T47D (cell line): ENCODE measurements at places on chromosomes 16 and 17.

GRCh38 chr17:39621523-39622379 lies 5.0 kb upstream of the PPP1R1B start:
- DNase-seq, result peak; percentile 89

DNA sequence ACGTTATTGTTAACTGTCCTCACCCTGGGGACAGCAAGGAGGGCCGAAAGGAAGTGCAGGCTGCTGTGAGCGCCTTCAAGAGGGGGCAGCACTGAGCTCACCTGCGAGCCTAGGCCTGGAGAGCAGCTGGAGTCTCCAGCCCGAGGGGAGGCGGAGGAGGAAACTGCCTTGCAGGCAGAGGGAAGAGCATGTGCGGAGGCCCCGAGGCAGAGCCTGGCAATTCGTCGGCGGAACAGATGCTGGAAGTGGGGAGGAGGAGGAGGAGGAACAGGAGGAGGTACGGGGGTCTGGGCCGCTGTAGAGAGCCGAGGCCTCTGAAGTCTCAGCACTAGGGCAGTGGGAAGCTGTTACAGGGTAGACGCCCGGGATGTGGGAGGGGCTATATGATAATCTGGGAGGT lies 49.6 kb upstream of the PLCG2 start:
- DNase-seq, result no peak

- no peak for DNase-seq
Measured at GRCh38 chr16:57946181-57946801, 24.6 kb downstream of the CNGB1 start.

GRCh38 chr17:31907342-31907962 lies 5.9 kb upstream of the UTP6 start:
- peak; percentile 47 for DNase-seq

DNA sequence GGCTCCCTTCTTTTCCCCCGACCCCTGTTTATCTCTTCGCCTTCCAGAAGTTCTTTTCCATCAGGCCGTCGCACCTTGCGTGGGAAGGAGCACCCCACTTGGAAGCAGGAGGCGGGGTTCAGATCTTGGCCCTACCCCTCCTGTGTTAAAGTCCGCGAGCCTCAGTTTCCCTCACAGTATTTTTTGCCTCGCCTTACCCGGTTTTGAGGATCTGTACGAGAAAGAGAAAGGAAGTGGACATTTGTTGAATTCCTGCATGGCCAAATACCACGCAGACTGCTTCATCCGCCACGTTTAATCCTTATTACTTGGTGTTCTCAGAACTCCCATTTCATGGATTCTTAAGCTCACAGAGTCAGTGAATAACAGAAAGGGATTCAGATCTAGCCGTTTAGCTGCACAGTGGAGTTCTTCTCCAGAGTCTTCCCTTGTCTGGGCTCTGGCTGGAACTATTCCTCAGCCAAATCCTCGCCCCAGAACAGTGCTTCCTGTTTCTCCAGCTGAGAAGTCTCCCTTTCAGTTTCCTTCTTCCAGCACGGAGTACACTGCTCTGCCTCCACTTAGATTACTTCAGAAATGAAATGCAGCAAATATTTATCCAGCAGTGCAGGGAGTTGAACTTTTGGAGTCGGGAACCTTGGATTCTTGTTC lies 590 bp downstream of the TMEM219 start:
- no peak for DNase-seq

DNA sequence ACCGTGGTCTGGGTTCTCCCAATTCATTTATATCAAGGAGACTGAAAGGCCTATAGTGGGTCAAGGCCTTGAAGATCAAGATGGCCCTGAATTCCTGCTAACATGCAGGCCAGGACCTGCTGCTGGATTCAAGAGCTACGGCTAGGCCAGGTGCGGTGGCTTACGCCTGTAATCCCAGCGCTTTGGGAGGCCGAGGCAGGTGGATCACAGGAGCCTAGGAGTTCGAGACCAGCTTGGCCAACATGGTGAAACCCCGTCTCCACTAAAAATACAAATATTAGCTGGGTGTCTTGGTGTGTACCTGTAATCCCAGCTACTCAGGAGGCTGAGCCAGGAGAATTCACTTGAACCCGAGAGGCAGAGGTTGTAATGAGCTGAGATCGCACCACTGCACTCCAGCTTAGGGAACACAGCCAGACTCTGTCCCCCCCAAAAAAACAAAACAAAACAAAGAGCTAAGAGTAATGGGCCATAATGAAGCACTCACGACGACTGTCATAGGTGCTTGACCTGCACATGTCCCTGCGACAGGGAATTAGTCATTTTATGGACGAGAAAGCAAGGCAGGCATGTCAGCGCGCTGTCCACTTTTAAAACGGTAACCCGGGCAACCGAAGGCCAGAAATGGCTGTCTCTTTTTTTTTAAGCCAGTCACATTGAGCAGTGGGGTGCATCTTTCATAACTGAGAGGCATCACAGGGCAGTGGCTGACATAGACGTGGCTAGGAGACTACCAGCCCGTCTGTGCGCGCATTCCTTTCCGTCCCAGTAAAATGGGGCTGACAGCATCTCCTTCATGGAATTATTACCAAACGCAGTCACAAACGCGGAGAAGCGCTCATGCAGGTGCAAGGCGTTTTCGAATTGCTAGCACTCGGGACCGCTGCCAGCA lies 1.0 kb upstream of the FBRS start:
- no peak for DNase-seq

DNA sequence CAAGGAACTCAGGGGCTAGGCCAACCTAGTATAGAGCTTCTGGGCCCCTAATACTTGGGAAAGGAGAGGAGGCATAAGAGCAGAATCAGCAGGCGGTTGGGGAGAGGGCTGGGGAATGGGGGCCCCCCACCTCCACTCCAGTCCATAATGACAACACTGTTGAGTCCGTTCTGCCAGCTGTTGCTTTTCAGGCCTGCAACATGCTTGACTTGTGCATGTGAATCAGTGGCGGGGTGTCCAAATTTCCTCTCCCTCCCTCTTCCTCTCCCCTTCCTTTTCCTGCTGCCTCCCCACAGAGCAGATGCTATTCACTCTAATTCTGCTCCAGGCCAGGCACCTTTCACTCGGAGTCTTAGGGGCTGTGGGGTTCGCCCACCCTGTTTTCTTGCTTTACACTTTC lies 31.7 kb downstream of the SGSM2 start:
- no peak for DNase-seq

- no peak for DNase-seq
Measured at GRCh38 chr16:68408428-68408827, 39.9 kb downstream of the SMPD3 start.

GRCh38 chr16:63361032-63361624 lies 1324.9 kb upstream of the CDH8 start:
- peak; percentile 59 for DNase-seq

- DNase-seq, result no peak
Measured at GRCh38 chr17:80913928-80914821, 77.5 kb upstream of the CHMP6 start.

DNA sequence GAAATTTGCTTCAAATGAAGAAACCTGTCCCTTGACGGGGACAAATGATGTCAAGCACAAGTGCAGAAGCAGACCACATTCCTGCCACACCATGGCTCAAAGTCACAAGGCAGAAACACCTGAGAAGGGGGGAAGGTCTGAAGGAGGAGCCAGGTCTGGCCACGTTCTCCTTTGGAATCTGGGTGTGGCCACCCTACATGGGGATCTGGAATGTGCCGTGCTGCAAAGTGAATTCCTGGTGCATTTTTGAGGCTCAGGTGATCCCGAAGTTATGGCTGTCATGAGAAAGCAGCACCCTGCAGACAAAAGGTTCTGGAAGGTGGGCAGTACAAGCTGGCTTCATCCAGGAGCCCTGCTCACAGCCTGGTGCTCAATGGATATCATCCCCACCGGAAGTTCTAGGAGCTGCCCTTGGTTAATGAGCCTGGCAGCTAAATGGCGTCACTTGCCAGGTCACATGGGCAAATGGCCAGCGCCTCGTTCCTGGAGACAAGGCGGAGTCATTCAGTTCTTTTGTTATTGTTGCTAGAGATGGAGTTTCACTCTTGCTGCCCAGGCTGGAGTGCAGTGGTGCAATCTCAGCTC lies 20.1 kb upstream of the ADCY9 start:
- DNase-seq, result peak; percentile 54

- no peak for DNase-seq
Measured at GRCh38 chr17:58275417-58275816, 5.3 kb downstream of the MPO start.

DNA sequence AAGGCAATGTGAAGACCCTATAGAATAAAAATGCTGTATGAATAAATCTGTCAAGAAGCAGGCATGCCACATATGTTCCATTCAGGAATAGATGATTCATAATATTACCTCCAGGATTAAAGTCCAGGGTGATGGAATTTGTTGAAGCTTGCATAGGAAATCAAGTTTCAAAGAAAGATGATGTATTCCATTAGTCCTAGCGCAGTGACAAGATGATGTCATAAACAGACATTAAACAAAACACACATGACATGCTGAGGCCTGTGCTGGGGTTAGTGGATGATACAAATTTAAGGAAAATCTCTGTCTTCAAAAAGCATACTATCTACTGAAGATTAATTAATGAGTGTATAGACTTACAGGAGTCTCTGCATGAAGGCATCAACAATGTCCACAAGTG lies 1025.2 kb downstream of the CDH11 start:
- no peak for DNase-seq

DNA sequence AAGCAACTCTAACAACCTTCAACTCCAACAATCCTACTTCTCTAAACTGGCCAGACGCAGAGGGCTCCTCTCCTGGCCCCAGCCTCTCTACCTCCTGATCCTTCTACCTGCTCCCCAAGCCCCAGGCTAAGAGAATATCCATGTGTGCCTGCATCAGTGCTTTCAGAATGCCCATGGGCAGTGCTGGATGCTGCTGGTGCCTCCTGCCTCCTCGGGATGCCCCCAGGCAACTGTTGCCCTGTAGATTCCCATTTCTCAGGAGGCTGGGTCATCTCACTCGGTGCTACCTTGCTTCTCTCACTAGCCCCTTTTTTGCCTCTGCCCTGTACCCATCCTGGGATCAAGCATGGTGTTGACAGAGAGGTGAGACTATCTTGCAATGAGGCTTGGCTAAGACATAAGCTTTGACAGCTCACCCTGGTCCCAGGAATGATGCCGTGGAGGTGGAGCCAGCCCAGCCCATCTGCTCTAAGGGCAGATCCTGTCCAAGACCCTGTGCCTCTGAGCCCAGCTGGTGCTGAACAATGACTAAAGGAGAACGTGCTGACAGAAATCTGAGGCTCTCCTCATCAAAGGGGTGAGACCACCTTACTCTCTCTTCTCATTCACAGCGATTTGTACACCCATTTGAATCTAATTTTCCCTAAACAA lies 19.4 kb upstream of the SUPT4H1 start:
- DNase-seq, result no peak

GRCh38 chr17:32590974-32591373 lies 104.2 kb downstream of the CDK5R1 start:
- no peak for DNase-seq

GRCh38 chr17:20009052-20009301 lies 182 bp upstream of the SPECC1 start:
- DNase-seq, result no peak

DNA sequence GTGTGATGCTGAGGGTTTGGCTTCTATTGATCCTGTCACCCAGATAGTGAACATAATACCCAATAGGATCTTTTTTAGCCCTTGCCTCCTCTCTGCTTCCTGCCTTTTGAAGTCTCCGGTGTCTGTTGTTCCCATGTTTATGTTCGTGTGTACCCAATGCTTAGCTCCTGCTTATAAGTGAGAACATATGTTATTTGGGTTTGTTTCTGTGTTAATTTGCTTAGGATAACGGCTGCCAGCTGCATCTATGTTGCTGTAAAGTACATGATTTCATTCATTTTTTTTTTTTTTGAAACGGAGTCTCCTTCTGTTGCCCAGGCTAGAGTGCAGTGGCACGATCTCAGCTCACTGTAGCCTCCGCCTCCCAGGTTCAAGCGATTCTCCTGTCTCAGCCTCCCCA lies 23.0 kb downstream of the DUS2 start:
- no peak for DNase-seq

GRCh38 chr17:379531-380465 lies 27.2 kb upstream of the RPH3AL start:
- DNase-seq, result no peak

DNA sequence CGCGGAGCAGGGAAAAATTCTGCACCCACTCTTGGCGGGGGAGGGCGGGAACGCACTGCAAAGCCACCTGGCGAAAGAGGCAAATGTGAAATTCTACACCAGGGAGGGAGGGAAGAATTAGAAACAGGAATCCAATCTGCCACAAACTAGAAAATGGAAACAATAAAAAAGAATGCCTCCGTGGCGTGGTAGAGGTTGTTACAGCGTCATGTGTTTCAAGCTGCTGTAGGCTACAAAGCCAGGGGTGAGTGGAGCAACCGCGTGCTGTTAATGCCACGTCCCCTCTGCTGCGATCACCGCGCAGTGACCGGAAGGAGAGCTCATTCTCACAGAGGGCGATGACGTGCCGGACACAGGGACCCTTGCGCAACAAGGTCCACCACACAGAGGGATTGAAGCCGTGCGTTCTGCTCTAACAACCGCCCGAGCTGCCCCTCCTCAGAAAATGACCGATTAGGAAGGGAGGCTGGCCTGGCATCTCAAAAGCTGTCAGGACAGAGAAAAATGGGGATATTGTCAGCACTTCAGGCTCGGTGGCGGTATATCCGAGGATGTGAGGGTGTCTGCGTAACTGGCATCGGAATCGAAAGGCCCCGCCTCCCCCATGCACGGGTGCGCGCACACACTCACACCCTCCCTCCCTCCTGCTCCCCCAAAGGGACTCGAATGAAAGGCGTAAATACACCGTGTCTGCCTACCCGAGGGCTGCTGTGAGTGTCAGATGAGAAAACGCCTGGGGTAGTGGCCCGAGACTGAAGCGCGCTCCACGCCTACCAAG lies 70.8 kb upstream of the TNRC6C start:
- peak; percentile 62 for DNase-seq

- DNase-seq, result no peak
Measured at GRCh38 chr17:40553694-40554534, 11.4 kb downstream of the CCR7 start.

DNA sequence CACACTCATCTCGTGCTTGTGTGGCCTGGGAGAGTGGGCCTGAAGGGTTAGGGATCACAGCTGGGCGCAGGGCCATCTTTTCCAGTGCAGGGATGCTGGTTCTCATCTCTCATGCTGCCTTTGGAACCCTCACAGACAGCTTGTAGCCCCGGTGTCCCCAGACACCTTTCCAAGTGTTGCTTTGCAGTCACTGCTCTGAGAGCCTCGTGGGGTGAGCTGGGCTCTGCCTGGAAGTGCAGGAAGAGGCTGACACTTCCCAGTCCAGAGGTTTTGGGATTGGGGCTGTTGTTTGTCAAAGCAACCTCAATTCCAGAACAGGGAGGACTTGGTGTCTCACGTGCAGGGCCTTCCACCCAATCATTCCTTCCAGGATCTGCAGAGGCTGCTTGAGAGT lies 28.2 kb downstream of the TBX4 start:
- no peak for DNase-seq

DNA sequence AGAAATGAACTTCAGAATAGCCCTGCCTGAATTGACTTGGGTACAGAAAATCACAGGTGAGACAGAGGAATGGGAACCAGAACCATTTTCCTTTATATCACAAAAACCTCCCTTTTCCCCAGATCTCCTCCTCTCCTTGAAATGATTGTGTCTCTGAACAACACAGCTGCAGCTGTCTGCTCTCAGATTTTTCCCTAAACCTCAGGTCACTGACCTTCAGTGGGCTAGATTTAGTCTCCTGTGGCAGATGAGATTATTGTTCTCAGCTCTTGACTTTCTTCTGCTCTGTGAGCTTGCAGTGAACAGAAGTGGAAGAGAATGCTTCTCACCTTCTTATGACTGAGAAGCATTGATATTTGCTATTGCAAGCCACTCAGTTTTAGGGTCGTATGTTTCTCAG lies 92.3 kb upstream of the FAM20A start:
- DNase-seq, result no peak

- peak; percentile 60 for DNase-seq
Measured at GRCh38 chr17:81500047-81500446, 12.6 kb downstream of the ACTG1 start.
